ENCODE measurements at places on chromosomes 13 and 19.

- no peak for DNase-seq
Measured at GRCh38 chr19:44642377-44642776, 1.3 kb upstream of the PVR start.

DNA sequence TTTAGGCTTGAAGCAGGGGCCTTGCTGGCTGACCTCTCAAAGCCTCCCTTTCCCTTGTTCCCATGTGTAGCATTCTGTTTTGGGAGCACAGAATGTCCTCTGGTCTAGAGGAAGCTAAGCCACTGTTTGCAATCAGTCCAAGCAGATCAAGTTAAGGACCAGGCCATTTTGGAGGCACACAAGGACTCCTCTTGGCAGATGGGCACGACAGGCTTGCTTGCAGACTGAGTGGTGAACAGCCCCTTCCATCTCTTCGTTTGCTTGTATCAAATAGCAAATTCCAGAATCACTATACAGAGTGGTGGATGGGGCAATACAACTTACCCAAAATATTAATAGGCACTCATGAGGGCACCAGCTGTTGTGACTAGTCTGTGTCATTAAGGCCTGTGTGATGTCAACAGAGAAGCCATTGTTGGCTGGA is 215.5 kb upstream of the SERP2 start:
- DNase-seq = no peak

GRCh38 chr19:10132905-10133304 is 13.2 kb upstream of the EIF3G start:
- DNase-seq = no peak

DNA sequence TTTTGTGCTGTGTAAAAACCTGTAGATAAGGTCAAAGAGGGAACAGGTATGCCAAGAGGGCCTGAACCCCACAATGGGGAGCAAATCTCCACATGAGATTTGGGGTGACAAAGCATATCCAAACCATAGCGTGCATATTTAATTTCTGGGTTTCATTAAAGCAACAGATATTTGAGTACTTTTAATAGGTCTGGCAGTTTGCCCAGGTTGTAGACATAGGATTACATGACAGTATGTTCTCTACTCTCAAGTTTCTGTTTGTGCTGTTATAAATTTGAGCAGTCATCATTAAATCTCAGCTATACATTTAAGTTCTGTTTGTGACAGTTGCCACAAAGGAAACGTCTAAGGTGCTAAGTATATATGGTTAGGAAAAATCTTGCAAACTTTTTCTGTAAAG is 236.4 kb downstream of the ATP8A2 start:
- DNase-seq = no peak

- no peak for DNase-seq
Measured at GRCh38 chr19:37977992-37978391, 71.0 kb downstream of the SIPA1L3 start.

DNA sequence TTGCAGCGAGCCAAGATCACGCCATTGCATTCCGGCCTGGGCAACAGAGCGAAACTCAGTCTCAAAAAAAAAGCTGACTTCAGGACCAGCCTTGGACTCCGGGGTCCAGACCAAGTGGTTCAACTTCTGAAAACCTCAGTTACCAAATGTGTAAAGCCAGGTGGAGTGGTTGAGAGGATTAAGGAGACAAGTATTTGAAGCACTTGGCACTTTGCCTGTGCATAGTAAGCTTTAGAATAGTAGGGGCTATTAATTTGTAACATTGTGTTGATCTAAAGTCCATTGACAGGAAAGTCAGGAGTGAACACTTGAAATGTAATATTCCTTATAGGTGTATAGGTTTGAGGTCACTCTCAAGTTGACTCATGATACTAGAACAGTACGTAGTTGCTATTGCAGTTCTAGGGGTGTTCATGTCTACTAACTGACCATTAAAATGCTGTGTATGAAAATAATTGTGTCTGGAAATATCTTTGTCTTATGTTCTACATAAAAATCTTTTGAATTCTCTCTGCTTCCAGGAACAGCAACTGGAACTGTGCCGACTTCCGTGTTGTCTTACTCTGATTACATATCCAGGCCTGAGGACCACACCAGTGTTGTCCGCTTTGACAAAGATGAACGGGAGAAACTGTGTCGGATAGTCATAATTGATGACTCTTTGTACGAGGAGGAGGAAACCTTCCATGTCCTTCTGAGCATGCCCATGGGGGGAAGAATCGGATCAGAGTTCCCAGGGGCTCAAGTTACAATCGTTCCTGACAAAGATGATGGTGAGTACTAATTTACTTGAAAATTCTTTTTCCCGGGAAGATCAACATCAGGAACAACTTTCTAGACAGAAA is 97.4 kb downstream of the FREM2 start:
- no peak for DNase-seq

DNA sequence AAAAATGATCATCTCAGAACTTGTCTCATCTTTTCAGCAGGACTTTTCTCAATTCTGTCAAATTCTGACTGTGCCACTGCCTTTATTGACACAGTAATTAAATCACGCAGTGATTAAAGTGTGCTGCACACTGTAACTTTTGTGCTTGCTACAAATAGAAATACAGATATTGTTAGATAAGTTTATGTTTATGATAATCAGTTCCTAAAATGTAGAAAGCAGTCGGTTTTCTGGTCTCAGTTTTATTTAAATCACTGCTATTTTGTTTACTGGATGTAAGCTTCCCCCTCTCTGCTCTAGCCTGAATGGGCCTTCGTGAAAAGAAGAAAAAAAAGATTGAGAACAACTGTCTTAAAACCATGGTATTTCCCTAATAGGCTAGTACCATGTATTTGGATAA is 258.8 kb upstream of the STARD13 start:
- no peak for DNase-seq

GRCh38 chr19:46951171-46951986 is 68.3 kb upstream of the NPAS1 start:
- DNase-seq = no peak

GRCh38 chr13:91596842-91597241 is 198.4 kb downstream of the GPC5 start:
- DNase-seq = no peak

- no peak for DNase-seq
Measured at GRCh38 chr13:58085819-58086218, 454.3 kb downstream of the PCDH17 start.

DNA sequence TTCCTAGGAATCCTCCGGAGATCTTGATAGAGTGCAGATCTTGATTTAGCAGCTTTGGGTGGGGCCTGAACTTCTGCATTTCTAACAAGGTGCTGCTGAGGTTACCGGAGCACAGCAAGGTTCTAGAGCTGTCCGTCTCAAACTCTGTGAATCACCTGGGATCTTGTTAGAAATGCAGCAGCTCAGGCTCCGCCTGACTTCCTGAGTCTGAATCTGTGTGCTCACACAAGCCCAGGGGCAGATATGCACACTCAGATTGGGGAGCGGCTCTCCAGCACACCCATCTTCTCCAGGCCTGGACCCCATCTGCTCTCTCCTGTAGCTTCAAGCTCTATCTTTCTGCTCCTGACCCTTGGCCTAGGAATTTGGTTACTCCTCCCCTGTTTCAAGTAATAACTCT is 3.5 kb upstream of the TEX26 start:
- no peak for DNase-seq

DNA sequence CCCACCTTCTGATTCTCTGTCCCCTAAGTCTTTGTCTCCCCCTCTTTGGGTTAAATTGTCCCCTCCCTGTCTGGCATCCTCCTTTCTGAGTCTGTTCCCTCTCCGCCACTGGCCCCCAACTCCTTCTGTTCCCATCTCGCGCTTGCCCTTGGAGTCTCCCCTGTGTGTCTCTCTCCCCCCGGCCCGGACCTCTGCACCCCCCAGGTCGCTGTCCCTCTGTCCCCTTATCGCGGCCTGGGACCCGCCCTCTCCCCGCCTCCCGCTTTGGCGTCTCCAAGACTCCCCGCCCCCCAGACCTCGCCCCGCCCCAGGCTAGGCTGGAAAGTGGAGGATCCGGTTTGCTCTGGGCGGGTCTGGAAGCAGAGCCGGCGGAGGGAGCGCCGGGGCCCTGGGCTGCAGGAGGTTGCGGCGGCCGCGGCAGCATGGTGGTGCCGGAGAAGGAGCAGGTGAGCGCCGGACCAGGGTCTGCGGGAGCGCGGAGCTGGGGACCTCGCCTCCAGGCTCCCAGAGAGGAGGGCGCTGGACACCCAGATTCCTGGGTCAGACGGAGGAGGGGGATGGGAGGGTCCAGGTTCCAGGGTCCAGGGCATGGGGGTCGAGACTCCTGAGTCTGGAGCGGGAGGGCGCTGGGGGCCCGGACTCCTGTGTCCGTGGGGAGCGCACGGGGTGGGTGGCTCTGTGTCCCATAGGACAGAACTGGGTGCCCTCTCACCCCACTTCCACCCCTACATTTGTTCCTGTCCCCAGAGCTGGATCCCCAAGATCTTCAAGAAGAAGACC is at the start of gene TRPM4:
TSS of gene TRPM4 (plus strand) at position 348 of the 780 bp plus-strand sequence. CDS start at position 423, 75 bp downstream.
- no peak for DNase-seq

DNA sequence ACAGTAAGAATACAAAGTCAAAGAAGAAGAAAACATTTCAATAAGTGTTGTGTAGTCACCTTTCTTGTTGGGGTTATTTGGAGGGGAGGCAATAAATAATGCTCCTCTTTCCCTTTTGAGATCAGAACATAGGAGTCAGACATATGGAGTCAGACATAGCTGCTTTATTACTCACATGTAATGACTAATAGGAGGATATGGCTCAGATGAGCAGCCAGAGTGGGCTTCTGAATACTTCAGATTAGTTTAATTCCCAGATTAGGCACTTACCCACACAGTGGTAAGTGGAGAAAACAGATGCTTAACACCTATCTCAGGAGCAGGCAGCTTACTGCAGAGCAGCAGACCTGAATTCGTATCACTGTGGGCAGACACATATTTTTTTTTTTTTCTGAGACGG is 31.7 kb upstream of the C1QTNF9B start:
- no peak for DNase-seq

DNA sequence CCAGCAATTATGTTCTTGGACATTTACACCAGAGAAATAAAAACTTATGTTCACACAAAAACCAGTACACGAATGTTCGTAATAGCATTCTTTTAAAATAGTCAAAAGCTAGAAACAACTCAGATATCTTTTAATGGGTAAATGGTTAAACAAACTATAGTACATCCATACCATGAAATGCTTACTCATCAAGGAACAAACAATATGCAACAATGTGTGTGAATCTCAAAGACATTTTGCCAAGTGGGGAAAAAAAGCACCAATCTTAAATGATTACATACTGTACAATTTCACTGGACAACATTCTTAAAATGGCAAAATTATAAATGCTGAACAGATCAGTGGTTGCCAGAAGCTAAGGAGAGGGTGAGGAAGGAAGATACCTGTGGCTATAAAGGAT is 36.6 kb downstream of the MYCBP2 start:
- DNase-seq = no peak

GRCh38 chr13:107441279-107441678 is 774.1 kb downstream of the LIG4 start:
- DNase-seq = no peak

- no peak for DNase-seq
Measured at GRCh38 chr13:28981530-28981929, 161.4 kb downstream of the MTUS2 start.

DNA sequence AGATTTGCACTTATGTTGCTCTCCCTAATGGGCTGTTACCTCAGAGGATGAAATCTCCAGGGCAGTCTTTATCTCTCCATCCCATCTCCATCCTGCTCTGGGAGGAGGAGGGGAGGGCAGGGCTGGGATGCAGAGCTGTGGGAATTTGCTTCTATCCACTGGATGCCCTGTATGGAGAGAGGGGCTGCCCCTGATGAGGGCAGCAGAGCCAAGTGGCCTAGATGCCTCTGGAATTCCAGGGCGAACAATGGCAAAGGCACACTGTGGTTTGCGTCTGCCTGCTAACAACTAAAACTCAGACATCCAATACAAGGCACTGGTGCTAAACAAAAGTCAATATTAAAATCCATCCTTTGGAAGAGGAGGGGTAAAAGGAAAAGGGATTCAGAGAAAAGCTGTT is 165.1 kb downstream of the COG6 start:
- DNase-seq = no peak

DNA sequence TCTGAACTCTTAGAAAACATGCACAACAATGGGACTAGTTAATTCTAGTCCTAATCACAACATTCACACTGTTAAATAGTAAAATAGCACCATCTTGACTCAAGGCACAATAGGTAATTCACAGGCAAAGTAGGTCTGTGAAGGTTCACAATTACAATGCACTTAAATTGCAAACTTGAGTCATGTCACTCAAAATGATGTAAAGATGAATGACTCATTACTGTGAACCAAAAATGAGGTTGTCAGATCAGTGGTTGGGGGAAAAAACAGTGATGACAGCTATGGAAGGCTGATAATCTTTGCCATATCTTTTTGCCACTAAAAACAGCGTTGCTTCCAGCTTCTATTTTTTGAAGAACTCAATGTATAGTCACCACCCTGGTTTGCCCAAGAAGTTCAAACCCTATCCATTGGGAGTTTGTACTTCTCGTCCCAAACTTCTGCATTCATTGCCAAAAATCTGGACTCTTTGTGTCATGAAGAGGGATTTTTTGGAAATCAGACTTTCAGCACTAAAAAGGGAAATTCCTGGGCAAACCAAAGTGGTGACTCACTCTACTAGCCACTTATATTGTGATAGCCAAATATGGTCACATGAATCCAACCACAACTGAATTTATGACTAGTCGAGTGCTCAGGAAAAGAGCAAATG is 200.9 kb upstream of the TMTC4 start:
- DNase-seq = no peak

GRCh38 chr13:32911506-32911905 is 104.7 kb upstream of the KL start:
- DNase-seq = no peak

DNA sequence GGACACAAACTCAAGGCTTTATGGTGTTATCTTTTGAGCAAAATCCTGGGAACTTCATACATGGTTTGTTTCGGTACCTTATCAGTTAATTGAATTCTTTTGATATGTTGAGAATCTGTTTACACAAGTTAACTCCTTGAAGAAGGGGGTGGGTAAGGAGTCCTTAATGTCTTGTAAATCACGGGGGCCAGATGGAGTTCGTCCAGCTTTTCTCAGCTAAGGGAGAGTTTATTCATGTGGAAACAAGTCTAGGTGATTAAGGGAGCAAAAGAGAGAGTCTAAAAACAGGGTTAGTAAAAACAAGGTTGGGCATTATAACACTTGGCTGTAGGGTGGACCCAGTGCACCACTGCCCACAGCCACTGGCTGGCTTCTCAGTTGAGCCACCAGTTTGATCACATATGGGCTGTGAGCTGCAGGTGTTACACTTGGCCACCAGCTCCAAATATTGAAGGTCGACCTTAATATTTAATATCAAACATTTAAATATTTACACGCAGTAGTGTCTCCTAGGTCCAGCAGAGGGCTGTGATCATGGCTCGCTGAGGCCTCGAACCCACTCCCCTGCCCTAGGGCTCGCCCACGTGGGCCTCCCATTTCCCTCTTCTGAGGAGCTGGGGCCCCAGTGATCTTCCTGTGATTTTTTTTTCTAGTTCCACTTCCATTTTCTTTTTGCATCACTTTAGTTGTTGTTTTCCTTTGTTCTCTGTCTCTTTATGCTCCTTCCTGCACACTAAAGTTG is 21.0 kb upstream of the ZNF43 start:
- DNase-seq = no peak

GRCh38 chr13:101231751-101232428 is 184.4 kb downstream of the NALCN start:
- DNase-seq = no peak
